SJCRH30 (cell line): ENCODE measurements at places on chromosomes 12 and 14. TPM values are rescaled to one million over a fixed set of nuclear protein-coding genes. Genes with fewer than 3 reads are reported as not detected.

CLEC4D gene
- total RNA-seq, result 0.61 TPM in 1 of 2 replicates, not detected in the other

TMEM30B gene
- 6.2 and 7.4 TPM in 2 replicates for total RNA-seq

DNA sequence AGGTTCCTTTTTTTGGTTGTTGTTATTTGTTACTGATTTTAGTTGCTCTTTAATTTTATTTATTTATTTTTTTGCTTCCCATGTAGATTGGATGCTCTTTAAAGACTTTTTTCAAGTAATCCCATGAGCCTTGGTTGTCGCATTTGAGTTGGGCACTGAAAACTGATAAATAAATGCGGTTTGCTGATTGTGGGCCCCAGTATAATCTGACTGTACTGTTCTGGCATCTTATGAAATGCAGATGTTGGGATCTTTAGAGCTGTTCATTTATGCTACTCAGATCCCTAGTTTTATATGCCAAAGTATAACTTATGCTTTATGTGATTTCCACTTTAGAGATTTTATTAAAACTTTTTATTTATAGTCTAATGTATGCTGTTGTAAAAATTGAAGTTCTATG lies 33.3 kb downstream of the WNK1 start:
- no peak for DNase-seq

DNA sequence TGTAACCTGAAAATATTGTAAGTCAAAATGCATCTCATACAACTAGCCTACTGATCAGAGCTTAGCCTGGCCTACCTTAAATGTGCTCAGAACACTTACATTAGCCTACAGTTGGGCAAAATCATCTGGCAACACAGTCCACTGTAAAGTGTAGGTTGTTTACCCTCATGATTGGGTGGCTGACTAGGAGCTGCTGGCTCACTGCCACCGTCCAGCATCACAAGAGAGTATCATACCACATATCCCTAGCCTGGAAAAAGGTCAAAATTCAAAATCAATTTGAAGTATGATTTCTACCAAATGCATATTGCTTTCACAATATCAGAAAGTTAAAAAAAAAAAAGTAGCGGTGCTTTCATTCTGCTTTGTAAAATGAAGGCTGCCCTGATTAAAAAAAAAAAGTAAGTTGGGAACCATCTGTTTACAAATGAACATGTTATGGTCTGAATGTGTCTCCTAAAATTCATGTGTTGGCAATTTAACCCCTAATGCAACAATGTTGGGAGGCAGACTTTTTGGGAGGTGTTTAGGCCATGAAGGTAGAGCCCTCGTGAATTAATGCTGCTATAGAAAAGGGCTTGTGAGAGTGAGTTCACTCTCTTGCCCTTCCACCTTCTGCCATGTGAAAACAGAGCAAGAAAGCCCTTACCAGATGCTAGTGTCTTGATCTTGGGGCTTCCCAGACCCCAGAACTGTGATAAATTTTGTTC lies 211.8 kb downstream of the PPM1H start:
- DNase-seq, result no peak

DNA sequence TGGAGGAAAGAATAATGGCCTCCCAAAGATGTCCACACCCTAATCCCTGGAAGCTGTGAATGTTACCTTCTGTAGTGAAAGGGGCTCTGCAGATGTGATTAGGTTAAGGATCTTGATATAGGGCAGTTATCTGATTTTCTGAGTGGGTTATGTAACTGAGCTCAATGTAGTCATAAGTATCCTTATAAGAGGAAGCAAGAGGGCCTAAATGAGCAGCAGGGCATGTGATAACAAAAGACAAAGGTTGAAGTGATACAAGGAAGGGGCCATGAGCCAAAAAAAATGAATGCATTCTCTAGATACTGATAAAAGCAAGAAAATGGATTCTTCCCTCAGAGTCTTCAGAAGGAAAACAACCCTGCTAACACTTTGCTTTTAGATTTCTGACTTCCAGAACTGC lies 78.8 kb downstream of the OSBPL8 start:
- DNase-seq, result no peak

DNA sequence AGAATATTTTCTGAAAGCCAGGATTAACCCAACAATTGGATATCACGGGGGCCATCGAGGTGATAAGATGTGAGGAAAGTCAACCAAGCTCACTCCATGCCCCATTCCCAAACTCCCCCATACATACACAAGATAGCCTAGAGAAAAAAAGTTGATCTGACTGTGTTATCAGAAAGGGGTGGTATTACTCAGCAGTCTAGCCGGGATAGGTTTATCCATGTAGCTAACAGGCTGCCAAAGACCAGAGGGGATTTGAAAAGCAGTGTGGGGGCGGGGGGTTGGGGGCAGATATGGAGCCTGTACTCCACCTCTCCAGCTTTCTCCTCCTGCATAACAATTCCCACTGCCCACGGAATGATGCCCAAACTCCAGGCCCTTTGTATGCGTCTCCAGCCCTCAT lies 13.2 kb upstream of the MAP1LC3B2 start:
- no peak for DNase-seq

DNA sequence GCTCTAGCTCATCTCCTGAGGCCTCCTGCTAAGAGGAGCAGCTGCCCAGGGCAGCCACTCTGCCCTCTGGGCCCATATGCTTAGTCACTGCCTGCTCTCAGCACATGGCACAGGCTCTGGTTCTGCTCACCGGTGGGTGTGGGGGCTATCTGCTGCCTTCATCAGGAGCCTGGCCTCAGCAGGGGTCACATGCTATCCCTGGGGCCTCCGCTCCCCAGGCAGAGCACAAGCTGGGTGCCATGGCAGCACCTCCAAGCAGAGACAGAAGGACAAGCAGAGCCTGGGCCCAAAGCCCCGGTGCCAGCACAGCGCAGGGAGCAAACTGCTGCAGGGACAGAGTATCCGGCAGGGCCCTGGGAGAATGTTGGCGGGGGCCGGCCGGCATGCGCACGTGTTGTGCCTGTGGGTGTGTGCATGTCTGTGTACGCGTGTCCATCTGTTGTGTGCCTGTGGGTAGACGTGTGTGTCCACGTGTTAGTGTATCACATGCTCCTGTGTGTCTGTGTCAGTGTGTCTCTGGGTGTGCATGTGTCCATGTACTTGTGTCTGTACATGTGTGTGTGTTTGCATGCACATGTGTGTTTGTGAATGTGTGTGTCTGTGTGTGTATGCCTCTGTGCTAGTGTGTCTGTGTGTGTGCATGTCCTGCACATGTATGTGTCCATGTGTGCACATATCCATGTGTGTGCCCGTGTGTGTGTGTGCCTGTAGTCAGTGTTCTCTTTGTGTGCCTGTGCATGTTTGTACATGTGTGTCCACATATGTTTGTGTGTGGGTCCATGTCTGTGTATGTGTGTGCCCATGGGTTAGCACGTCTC lies 326.9 kb downstream of the TMEM121 start:
- DNase-seq, result no peak

DNA sequence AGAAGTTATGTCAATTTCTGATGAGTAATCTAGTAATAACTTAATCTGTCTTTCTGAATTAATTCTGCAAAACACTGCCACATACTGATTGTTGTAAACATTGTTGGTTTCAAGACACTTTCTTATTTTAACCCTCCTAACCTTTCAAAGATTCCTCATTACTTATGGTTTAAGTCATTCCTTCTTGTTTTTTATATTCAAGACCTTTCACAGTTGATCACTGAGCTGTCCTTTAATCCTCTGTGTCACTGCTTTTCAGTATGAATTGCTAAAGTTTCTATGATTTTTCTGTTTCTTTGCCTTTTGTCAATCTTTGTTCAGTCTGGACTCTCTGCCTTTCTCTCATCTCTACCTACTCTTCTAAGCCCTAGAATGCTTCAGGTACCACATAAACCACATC lies 164.7 kb downstream of the RAD51B start:
- DNase-seq, result no peak

GRCh38 chr12:116498471-116498870 lies 60.7 kb upstream of the MAP1LC3B2 start:
- DNase-seq, result no peak
